ENCODE measurements at places on chromosomes 1 and 21. TPM values are rescaled to one million over a fixed set of nuclear protein-coding genes. Genes with fewer than 3 reads are reported as not detected.

The EVA1C gene
- 33.2 TPM for polyA plus RNA-seq

The ERI3 gene
- 38.6 TPM for polyA plus RNA-seq

The LRRN2 gene
- 3.5 TPM for polyA plus RNA-seq

The ERICH3 gene
- polyA plus RNA-seq: 6.6 TPM

The TRIM45 gene
- 44.0 TPM for polyA plus RNA-seq

The LEMD1 gene
- not detected for polyA plus RNA-seq

The FNDC10 gene
- 2.0 TPM for polyA plus RNA-seq

The CSDE1 gene
- polyA plus RNA-seq: 104 TPM

The SMPDL3B gene
- polyA plus RNA-seq: 0.26 TPM

The SLC9C2 gene
- 0.38 TPM for polyA plus RNA-seq

The XCL1 gene
- polyA plus RNA-seq: 0.24 TPM

The TSPAN1 gene
- polyA plus RNA-seq: 8.2 TPM

The CYP2J2 gene
- 0.29 TPM for polyA plus RNA-seq

The NCAM2 gene
- polyA plus RNA-seq: 37.6 TPM

The SOAT1 gene
- 675 TPM for polyA plus RNA-seq

The AXDND1 gene
- polyA plus RNA-seq: 1.3 TPM

The FOXE3 gene
- 0.07 TPM for polyA plus RNA-seq

The FDPS gene
- 2,274 TPM for polyA plus RNA-seq

The OR14A16 gene
- polyA plus RNA-seq: not detected

The FCRL2 gene
- polyA plus RNA-seq: 0.15 TPM

The VWA5B1 gene
- polyA plus RNA-seq: 2.1 TPM

The ST6GALNAC3 gene
- 1.7 TPM for polyA plus RNA-seq

The KCNJ9 gene
- 0.20 TPM for polyA plus RNA-seq

The FCER1A gene
- 0.40 TPM for polyA plus RNA-seq

The SLC16A4 gene
- polyA plus RNA-seq: 3.2 TPM

The RSPH1 gene
- polyA plus RNA-seq: 5.8 TPM

The ZNF683 gene
- 0.20 TPM for polyA plus RNA-seq

The ANGPTL3 gene
- polyA plus RNA-seq: 0.07 TPM

The FLG2 gene
- polyA plus RNA-seq: not detected

The ZCCHC17 gene
- 62.1 TPM for polyA plus RNA-seq

The ACTA1 gene
- polyA plus RNA-seq: 4.1 TPM

The AMY1B gene
- not detected for polyA plus RNA-seq

The COL16A1 gene
- 129 TPM for polyA plus RNA-seq

The OR2AK2 gene
- not detected for polyA plus RNA-seq
